Right ventricle myocardium superior (tissue), 1 donor: ENCODE measurements at places on chromosomes 2 and 18.

DNA sequence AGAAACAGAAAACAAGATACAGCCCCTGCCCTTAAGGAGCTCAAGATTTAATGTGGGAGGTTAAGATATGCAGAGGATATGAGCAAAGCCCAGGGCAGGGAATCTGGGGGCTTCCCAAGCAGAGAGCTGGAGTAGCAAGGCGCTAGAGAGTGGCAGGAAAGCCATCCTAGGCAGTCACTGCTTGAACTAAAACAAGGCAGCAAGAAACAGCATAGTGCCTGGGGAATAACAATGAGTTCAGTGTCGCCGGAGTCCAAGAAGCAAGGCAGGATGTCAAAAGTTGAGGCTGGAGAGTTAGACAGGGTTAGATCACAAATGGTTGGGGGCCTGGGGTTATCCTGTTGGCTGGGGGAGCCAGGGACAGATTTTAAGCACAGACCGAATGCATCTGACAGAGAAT lies 24.6 kb downstream of the CDH2 start:
- DNase-seq: no peak

DNA sequence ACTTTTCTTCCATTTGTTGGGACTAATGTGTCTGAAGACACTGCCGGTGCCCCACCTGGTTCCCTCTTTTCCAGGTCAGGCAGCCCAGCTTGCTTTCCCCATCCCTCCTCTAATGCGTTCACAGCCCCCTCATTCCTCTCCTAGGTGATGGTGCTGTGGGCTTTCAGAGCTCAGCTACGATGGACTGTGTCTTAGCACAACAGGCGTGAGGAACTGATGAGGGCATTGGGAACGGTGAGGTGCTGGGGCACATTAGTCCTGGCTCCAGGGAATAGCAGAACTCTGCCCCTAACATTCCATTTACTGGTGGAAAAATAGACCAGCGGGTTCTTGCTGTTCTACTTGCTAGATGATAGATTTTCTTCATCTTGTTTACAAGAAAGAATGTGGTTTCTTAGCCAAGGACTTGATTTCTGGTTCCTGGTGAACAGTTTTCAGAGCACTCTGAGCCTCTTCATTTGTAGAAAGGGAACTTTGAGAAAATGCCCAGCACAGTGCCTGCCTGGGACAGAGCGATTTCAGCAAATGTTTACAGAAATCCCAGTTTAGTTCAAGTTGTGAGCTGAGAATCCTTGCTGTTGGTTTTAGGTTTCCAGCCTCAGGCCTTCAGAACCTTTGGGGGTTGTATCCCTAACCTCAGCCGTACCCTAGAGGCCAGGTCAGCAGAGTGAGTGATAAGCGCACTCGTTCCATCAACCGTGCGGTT lies 42.5 kb downstream of the LDLRAD4 start:
- no peak for DNase-seq

DNA sequence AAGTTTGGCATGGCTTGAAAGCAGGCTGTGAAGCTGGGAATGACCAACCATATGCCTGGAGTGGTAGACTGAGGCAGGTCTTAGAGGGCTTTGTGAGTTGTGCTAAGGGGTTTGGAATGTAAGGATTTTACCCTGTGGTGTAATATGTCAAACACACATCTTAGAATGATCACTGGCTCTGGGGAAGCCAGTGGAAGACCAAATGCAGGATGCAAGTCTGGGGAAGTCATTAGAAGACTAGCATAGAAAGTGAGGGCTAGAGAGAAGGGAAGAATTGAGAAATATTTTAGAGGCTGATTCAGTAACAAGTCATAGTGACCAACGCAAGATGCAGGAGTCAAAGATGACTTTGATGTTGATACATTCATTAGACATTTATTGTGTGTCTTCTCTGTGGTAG lies 3.5 kb upstream of the FHOD3 start:
- no peak for DNase-seq

GRCh38 chr2:219228041-219228910 lies 1.2 kb downstream of the ATG9A start:
- DNase-seq: no peak

DNA sequence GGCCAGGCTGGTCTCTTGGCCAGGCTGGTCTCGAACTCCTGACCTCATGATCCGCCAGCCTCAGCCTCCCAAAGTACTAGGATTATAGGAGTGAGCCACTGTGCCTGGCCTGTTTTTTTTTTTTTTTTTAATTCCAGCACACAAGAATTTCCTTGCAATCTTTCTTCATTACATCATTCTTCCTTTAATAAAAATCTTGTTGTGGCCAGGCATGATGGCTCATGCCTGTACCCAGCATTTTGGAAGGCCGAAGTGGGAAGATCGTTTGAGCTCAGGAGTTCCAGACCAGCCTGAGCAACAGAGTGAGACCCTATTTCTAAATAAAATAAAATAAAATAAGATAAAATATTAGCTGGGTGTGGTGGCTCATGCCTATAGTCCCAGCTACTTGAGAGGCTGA lies 21.4 kb upstream of the PLEKHM3 start:
- DNase-seq: no peak

- DNase-seq: no peak
These were observed 6.7 kb downstream of the WDR43 start for GRCh38 chr2:28901202-28901601.

DNA sequence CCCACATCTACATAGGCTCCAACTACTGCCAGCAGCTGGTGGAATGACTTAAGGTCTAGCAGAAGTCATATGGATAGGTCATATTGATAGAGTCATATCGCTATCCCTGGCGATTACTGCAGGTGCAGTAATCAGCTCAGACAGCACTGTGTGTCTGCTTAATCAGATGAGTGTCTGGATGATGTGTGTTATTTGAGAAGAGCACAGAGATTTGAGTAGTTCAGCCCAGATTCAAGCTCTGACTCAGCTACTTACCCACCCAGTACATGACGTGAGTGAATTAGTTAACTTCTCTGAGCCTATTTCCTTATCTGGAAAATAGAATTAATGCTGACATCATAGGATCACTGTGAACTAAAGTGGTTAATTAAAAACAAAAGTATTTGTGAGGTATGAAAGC lies 78.9 kb downstream of the EHD3 start:
- no peak for DNase-seq

- DNase-seq: no peak
These were observed 106.9 kb upstream of the ITGB6 start for GRCh38 chr2:160306985-160307384.

- DNase-seq: no peak
These were observed 113.3 kb downstream of the MGAT5 start for GRCh38 chr2:134367213-134367612.

- DNase-seq: no peak
These were observed 10.6 kb downstream of the POU3F3 start for GRCh38 chr2:104864280-104865095.

- peak; percentile 47 for DNase-seq
These were observed 15.3 kb upstream of the THSD7B start for GRCh38 chr2:136750065-136750464.

- no peak for DNase-seq
These were observed 211.8 kb downstream of the LTBP1 start for GRCh38 chr2:33158482-33159003.

DNA sequence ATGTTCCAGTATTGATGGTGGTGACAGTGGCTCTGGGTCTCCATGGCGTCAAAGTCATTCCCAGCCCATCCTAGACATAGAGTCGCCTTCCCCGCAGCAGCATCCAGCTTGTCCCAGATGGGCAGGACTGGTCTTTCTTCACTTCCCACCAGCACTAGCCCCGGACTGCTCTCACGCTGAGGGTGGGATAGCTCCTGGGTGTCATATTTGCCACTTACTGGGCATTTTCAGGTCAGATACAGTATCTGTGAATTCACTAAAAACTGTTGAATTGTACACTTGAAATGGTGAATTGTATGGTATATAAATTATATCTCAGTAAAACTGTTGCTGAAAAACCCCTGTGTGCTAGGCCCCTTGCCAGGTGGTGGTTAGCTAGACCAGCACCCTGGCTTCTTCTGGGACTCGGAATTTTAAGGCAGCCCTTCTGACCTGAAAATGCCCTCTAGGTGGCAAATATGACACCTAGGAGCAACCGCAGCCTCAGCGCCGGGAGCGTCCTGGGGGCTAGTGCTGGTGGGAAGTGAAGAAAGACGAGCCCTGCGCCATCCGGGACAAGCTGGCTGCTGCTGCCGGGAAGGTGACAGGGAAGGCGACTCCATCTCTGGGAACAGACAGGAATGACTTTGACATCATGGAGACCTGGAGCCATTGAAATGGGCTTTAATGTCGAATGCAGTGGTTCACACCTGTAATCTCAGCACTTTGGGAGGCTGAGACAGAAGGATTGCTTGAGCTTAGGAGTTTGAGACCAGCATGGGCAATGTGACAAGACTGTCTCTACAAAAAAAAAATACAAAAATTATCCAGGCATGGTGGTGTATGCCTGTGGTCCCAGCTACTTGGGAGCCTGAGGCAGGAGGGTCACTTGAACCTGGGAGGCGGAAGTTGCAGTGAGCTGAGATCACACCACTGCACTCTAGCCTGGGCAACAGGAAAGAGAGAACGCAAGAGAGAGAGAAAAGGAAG lies 56.2 kb downstream of the DDX1 start:
- no peak for DNase-seq

GRCh38 chr2:151277067-151277466 lies 12.4 kb downstream of the NMI start:
- no peak for DNase-seq

DNA sequence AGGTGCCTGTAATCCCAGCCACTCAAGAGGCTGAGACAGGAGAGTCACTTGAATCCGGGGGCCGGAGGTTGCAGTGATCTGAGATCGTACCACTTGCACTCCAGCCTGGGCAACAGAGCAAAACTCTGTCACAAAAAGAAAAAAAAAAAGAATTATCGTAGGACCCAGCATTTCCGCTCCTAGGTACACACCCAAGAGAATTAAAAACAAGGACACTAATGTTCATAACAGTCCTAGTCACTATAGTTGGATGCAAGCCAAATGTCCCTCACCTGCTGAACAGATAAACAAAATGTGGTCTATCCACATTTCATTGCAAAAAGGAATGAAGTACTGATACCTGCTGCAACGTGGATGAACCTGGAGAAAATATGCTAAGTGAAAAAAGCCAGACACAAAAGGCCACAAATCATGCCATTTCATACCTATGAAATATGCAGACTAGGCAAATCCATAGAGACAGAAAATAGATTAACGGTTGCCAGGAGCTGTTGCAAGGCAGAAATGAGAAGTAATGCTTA lies 21.2 kb downstream of the ADRA2B start:
- no peak for DNase-seq

DNA sequence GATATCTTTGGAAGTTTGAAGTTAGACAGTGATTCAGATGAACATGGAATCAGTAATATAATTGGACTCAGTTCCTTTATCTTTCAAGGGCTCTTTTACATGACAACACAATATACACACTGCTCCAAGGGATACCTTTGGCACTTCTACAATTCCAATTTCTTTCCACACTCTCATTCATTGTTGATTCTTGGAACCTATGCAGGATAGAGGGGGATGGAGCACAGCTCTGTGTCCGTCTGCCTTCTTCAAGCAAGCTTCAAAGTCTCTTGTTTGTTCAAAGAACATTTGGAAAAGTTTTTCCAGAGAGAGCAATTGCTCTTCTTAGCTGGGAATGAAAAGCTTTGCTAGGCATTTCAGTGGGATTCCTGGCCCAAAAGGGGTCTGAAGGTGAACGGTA lies 276.2 kb upstream of the ZEB2 start:
- no peak for DNase-seq

GRCh38 chr18:3153107-3153704 lies 66.6 kb downstream of the MYOM1 start:
- DNase-seq: no peak

DNA sequence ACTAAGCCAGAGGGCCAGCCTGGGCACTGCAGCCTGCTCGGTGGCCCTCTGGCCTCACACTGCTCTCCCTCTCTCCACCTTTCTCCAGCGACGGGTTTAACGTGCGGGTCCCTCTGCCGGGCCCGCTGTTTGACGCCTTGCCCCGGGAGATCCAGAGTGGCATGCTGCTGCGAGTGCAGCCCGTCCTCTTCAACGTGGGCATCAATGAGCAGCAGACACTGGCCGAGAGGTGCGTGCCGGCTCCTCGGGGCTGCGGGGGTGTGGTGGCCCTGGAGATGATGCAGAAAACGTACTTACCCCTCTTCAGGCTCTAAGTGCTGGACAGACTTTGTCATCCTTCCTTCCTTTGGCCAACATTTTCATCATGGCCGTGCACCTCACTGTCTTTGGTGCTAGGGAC lies 42.4 kb downstream of the COA5 start:
- DNase-seq: no peak

DNA sequence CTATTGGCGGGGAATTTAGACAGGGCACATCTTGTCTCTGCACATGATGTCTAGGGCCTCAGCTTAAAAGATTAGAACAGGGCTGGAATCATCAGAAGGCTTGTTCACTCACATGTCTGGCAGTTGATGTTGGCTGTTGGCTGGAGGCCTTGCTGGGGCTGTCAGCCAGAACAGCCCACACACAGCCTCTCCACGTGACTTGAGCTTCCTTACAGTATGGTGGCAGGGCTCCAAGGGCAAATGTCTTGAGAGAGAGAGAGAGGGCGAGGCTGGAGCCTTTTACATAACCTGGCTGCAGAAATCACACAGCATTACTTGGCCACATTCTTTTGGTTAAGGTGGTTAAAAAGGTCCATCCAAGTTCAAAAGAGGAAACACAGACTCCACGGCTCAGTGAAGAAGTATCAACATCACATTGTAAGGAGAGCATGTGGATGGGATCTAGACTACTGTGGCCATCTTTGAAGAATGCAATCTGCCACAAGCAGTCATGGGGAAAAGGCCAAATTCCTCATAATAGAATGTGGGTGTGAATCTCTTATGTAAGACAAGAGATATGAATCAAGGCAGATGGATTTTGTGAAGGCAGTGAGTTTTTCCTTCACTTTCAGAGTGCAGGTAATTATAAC lies 30.4 kb downstream of the SRSF7 start:
- peak; percentile 85 for DNase-seq

DNA sequence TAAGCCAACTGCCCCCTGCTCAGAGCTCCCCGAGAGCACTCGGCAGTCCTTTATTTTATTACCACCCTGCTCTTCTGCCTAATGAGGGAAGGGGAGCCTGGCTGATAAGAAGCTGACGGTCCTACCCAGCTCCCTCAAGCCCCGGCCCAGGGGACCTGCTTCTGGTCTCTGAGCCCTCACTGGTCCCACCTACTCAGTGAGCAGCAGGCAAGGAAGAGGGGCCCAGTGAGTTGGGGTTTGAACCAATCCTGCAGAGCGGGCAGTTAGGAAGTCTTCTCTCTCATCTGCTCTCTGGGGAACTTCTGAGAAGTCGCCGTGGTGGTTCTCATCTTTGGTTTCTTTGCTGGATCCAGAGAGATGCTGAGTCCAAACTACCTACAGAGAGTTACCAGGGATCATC lies 218.9 kb downstream of the NDUFA10 start:
- DNase-seq: no peak

DNA sequence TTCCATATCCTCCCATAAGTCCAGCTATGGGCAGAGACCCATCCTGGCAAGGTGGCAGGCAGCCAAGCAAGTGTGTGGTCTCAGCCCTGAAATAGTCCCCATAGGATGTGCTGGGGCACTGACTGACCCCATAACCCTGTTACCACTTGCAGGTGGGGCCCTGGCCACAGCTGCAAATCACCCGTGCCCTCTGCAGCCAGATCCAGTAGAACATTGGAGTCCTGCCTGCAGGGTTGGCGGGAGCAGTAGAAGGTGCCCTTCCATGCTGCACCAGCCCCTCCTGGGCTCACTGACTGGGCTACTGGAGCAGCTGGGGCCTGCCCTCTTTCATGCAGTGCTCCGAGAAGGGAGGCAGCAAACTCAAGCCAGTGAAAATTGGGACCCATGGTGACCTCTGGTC lies 112.6 kb upstream of the MCFD2 start:
- peak; percentile 78 for DNase-seq
